Endothelial cell of umbilical vein (primary cell): ENCODE measurements at places on chromosomes 7 and 10. TPM values are rescaled to one million over a fixed set of nuclear protein-coding genes. Genes with fewer than 3 reads are reported as not detected.

DNA sequence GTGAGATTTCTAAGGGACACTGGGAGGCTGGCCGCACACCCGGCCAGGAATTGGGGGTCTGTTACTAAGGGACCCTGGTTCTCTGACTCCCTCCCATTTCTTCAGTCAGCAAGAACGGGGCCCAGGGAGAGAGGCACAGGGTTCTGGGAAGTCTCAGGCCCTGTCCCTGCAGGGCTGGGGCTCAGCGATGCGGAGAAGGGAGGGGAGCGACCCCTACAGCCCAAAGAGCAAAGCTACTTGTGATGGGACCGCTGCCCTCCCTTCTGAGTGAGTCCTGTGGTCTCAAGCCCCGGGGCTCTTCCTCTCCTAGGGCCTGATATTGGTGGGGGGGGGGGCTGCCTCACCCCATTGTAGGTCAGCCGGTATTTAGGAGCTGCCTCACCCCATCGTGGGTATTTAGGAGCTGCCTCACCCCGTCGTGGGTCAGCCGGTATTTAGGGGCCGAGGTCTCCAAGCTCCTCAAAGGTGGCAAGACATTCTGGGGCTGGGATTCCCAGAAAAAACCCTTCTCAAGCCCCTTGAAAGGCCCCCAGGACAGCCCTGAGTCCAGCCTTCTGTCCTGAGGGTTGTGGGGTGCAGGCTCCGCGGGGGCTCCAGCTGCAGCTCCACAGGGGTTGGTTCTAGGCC, 16.9 kb upstream of the NKX6-2 start:
- H3K27ac ChIP-seq = no peak overlapping the region
- H3K27me3 ChIP-seq = no peaks in the 10 kb centered on the region
- H3K4me1 ChIP-seq = no peaks in the 10 kb centered on the region
- H3K4me3 ChIP-seq = no peak overlapping the region

DNA sequence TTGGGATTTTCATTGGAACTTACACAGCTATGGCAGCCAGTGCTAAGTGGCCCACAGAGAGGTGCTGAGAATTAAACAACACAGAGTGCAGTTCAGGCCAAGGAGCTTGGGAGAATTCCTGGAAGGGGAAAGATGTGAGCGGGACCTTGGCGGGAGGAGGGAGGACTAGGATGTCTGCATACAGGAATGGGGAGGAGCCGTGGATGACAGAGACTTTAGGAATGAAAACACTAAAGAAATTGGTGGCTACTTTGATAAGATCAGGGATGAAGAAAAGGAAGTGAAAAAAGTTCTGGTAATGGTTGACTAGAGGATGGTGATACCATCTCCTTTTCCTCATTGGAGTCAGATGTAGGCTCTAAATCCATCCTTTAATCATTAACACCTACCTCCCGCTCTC, 234.2 kb upstream of the FZD8 start:
- H3K4me3 ChIP-seq = no peak overlapping the region
- no peaks in the 10 kb centered on the region for H3K27me3 ChIP-seq
- no peaks in the 10 kb centered on the region for H3K36me3 ChIP-seq
- no peaks in the 10 kb centered on the region for H3K4me1 ChIP-seq
- DNase-seq = no peak

DNA sequence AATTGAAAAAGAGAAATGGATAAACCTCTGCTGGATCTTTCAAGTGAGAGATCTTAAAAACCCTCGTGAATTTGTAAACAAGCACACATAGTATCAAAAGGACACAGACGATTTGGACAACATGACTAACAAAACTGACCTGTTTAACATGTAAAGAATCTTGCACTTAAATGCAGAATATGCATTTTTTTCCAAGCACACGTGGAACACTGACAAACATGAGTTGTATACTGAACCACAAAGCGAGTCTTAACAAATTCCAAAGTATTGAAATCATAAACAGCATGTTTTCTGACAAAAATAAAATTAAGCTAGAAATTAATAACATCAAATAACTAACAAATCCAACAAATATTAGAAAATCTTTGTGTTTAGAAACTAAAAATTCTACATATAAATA, 65.0 kb upstream of the ZNF746 start:
- no peak for DNase-seq
- no peak overlapping the region for H3K27ac ChIP-seq
- no peaks in the 10 kb centered on the region for H3K27me3 ChIP-seq
- H3K4me3 ChIP-seq = no peak overlapping the region

DNA sequence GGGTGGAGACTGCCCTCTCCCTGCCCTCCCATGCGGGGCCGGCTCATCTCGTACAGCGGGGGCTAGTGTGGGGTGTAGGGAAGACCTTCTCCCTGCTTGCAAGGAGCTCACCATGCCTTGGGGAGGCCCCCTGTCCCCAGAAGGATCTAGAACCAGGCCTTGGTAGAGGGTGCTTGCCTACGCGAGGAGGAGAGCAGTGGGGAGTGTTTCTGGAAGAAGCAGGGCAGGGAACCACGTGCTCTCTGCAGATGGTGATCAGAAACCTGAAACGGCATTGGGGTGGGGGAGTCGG, 2.7 kb downstream of the MAFK start:
- peak overlapping the region; percentile 97 for H3K27ac ChIP-seq
- peaks cover 51% of the 10 kb centered on the region for H3K4me1 ChIP-seq
- H3K36me3 ChIP-seq = no peaks in the 10 kb centered on the region
- no peak overlapping the region for H3K4me3 ChIP-seq
- no peak for DNase-seq

AGR2 gene
- total RNA-seq = not detected in 2 replicates

GRCh38 chr7:93902777-93903423, 3.5 kb upstream of the GNGT1 start:
- H3K36me3 ChIP-seq = no peaks in the 10 kb centered on the region
- H3K27me3 ChIP-seq = peaks cover 3% of the 10 kb centered on the region
- DNase-seq = peak; percentile 83
- H3K4me3 ChIP-seq = no peak overlapping the region
- H3K27ac ChIP-seq = no peak overlapping the region

CALML5 gene
- total RNA-seq = not detected in 2 replicates

GSAP gene
- total RNA-seq = 2.4 and 5.8 TPM in 2 replicates

GRCh38 chr7:18399436-18400235, 95.9 kb upstream of the HDAC9 start:
- H3K36me3 ChIP-seq = no peaks in the 10 kb centered on the region
- no peaks in the 10 kb centered on the region for H3K4me1 ChIP-seq
- H3K4me3 ChIP-seq = no peak overlapping the region

DNA sequence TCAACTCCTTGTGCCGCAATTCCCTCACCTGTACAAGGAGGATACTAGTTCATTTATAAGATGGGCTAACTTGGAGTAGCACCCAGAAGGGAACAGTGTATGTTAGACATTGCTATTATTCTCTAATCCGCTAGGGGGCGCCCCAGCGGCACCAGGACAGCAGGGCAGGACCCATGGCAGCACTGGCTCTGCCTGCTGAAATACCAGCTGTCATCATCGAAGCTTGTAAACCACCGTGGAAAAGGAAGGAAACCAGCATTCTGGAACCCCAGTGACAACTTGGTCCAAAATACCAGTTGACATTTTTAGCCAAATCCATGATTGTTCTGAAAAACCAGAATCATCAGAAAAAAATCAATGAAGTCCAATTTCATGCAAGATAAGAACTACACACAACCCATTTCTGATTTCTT, 134.4 kb downstream of the ITGA8 start:
- H3K4me3 ChIP-seq = no peak overlapping the region
- H3K36me3 ChIP-seq = no peaks in the 10 kb centered on the region
- peaks cover 9% of the 10 kb centered on the region for H3K4me1 ChIP-seq
- no peaks in the 10 kb centered on the region for H3K27me3 ChIP-seq
- no peak overlapping the region for H3K27ac ChIP-seq
- DNase-seq = peak; percentile 80

UCN3 gene
- total RNA-seq = not detected in 2 replicates

DNA sequence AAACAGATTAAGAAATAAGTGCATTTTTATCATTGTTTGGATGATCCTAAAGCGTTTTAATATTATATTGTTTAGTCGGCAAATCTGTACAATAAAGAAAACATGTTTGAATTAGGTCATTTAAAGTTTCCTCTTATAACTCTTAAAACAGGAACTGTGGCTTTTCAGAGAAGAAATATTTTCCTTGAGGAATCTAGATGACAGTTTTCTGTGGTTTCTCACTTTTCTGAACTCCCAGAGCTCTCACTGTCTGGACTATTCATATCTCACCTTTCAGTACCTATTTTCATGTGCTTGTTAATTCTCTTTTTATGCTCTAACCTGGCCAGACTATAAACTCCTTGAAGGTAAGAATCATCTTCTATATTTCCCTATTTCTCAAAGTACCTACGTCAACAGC, 135.1 kb downstream of the CHN2 start:
- DNase-seq = no peak
- no peak overlapping the region for H3K27ac ChIP-seq
- H3K27me3 ChIP-seq = no peaks in the 10 kb centered on the region
- no peaks in the 10 kb centered on the region for H3K4me1 ChIP-seq

ANXA11 gene
- 122 and 143 TPM in 2 replicates for total RNA-seq

CDK14 gene
- total RNA-seq = 34.2 and 41.5 TPM in 2 replicates

PRKRIP1 gene
- 25.7 and 26.1 TPM in 2 replicates for total RNA-seq

AIMP2 gene
- 44.6 and 45.6 TPM in 2 replicates for total RNA-seq

IKZF1 gene
- total RNA-seq = 0.20 TPM in 1 of 2 replicates, not detected in the other
